Activated CD8-positive, alpha-beta memory T cell treated with anti-CD3 and anti-CD28 coated beads, Interleukin-2, amount 50 U/mL, for 48 hours (primary cell): ENCODE measurements at places on chromosomes 6 and 20.

- no peak for DNase-seq
These were observed at the start of gene PTK7 for GRCh38 chr6:43075670-43076463. Gene PTK7 (plus strand): TSS chr6:43076314. CDS start chr6:43076489, 175 bp downstream.

- no peak for DNase-seq
These were observed 126.8 kb downstream of the ALDH8A1 start for GRCh38 chr6:134822920-134823709.

DNA sequence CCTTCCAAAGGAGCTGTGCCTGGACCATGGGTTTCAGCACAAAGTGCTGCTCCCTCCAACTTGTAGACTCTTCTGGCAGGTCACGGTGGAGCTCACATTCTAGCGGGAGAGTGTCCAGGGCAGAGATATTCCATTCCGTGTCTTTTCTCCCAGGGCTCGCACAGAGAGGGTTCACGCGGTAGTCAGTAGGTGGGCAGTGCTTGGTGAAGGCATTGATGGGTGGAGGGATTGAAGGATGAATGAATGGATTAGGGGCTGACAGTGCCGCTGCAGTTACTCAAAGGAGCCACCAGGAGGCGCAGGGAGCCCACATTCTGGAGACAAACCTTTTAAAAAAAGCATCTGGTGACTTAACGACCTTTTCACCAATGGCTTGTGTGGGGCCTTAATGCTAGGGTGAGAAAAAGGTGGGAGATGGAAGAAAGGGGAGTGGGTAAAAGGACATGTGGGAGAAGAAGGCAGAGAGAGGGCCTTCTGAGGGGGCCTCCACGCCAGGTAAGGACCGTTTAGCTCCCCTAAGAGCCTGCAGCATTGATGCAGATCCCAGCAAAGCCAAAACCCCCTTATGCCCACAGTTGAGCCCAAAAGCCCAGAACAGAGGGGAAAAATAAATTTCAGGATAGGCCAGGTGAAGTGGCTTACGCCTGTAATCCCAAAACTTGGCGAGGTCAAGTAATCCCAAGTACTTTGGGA, 17.5 kb upstream of the FAM110A start:
- DNase-seq, result peak; percentile 79

GRCh38 chr6:11770546-11771466, 7.8 kb downstream of the ADTRP start:
- DNase-seq, result no peak

GRCh38 chr6:136927292-136927691, 5.2 kb downstream of the SLC35D3 start:
- no peak for DNase-seq

DNA sequence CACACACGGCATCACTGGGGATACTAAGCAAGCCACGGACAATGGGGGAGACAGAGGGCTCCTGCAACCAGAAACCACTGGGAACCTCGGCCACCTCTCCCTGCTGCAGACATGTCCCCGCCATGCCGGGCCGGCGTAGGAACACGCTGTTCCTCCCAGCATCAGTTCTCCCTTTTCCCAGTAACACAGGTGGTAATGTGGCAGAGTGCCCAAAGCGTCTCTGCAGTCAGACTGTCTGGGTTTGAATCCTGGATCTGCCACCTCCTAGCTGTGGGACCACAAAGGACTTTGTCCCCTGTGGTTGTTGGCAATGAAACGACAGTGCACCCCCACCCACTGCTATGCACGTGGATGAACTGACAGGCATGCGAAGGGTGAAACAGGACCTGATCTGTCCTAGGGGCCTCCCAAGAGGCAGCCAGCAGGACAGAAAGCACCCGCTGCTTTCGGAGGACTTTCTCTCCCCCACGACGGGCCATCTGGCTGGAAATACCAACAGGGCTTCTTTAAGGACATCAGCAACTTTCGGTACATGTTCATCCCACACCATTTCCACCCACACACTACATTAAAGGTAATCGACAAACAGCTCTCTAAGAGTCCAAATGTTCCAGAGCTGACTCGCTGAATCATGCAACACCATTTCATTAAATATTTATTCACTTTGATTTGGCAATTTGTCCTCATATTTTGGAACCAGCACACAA, 74.1 kb downstream of the SULF2 start:
- DNase-seq, result no peak

DNA sequence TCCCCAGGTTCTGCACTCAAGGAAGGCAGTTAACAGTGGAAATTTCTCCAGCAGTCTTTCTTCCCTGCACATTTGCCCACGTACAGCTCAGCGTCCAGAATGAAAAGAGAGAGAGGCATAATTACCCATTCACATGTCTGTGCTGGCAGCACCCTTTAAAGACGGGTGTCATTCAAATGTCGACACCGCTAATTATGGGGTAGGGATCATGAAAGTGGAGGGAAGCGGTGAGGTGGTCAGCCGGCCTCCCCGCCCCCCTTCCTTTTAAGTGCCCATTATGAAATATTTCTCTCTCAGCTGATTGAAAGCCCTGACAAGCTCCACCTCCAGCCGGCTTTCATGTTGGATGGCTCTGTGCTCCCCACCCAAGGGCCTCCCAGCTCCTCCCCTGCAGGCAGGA, 246.1 kb downstream of the BMP7 start:
- no peak for DNase-seq

DNA sequence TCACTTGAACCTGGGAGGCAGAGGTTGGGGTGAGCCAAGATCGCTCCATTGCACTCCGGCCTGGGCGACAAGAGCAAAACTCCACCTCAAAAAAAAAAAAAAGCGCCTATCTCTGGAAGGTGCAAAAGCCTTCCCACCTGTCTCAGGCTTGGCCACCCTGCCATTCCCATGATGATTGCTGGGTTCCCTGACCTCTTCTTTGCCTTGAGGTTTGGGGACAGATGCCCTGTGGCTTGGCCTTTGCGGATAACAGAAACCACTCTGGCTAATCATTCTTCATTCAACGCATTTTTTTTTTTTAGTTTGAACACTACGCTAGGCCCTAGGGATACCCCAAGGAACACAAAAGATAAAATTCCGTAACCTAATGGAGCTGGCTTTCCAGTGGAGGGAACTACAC, 6.8 kb upstream of the HMGA1 start:
- no peak for DNase-seq

DNA sequence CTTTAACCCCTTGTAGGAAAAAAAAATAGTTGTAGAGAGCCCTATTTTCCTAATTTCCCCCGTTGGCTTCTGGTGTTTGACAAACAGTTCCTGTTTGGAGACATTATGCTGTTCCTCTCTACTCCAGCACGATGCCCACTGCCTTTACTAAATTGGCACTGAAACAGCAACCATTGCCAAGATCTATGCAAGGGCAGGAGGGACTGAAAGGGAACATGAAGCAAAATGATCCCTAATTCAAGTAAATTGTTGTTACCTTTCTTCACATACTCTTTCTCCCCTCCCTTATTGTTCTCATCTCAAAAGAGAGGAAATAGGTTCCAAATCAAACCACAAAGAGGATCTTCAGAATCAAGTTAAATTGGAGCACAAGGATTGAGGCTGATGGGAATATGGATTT, 764.1 kb upstream of the MMS22L start:
- DNase-seq, result no peak

GRCh38 chr6:12418946-12419345, 128.8 kb downstream of the EDN1 start:
- DNase-seq, result no peak
